ENCODE measurements at places on chromosomes 16 and 17.
A peak's percentile ranks its signal among the peaks of the same experiment; 100 is the strongest.

- DNase-seq = no peak
Observed at GRCh38 chr17:41860254-41860931, 4.8 kb downstream of the KLHL11 start.

- no peak for DNase-seq
Observed at GRCh38 chr16:30070490-30070889, 4.9 kb downstream of the ALDOA start.

- DNase-seq = no peak
Observed at GRCh38 chr16:17780181-17780580, 309.4 kb upstream of the XYLT1 start.

DNA sequence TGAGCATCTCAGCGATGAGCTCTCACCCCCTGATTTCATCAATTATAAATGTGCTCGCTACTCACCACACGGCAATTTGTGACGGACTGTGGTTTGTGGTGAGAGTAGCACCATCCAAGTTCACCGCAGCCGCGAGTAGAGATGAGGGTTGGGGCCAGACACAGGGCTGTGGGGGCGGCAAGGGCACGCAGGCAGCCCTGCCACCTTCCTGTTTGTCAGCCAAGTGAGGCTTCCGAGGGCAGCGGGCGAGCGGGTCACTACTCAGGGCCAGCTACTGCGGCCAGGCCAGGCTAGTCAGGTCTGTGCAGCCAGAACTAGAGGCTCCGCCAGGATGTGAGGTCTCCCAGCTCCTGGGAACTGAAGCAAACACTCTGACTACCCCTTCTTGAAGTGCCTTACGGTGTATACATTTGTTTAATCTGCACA lies 39.6 kb upstream of the MEOX1 start:
- peak; percentile 51 for DNase-seq

- no peak for DNase-seq
Observed at GRCh38 chr17:37662353-37662752, 19.1 kb upstream of the DDX52 start.

GRCh38 chr17:47102914-47103313 lies 86.2 kb downstream of the CDC27 start:
- no peak for DNase-seq

DNA sequence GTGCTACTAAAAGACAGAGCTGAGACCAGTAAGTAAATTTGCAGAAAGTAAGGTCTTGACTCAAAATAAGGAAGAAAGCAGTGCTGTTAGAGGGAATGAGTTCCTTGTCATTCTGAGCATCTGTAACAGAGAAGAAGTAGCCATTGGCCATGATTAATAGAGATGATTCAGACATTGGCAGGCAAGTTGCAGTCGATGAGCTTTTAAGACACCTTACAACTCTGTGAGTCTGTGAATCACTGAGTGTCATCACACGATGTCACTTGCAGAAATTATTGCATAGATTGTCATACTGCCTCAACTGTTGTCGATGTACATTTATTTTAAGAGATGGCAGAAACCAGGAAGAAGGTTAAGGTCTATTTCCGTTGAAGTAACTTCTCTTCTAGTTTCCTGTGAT lies 201.1 kb upstream of the CDH13 start:
- no peak for DNase-seq

- no peak for DNase-seq
Observed at GRCh38 chr17:64634218-64634617, 27.9 kb downstream of the SMURF2 start.

GRCh38 chr17:74999523-74999922 lies 12.1 kb downstream of the CDR2L start:
- DNase-seq = no peak

DNA sequence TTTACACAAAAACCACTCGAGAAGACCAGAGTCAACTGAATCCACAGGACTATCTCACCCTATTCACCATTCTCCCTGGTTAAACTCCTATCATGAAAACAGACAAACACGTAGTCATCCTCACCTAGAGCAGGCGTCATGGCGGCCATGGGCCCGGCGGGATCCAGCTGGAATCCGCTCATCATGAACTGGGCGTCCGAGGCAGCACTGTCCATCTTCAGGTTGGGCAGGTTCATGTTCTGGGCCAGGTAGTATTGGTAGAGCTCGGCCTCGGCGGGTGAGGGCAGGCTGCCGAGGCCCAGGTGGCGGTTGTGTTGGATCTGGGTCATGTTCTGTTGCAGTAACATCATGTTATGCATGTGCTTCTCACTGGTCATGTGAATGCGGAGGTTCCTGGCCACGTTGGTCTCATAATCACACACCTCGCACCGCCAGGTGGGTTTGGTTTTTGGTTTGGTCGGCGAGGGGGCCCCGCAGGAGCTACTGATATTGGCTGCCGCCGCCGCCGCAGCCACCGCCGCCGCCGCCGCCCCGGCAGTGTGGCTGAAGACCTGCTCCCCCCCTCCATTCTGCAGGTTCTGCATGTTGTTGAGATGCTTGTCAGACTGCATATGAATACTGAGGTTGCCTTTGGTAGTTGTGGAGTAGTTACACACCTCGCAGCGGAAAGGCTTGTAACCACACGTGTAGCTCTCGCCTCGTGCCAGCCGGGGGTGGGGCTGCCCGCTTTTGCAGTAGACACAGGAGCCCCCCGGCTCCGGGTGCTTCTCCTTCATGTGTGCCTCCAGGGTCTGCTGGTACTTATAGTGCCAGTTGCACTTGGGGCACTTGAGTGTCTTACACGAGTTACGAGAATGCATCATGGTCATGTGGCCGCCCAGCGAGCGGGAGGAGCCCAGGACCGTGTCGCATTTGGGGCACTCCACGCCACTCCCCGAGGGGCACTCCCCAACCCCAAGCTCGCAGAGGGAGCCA lies 90.3 kb downstream of the ZFHX3 start:
- no peak for DNase-seq

DNA sequence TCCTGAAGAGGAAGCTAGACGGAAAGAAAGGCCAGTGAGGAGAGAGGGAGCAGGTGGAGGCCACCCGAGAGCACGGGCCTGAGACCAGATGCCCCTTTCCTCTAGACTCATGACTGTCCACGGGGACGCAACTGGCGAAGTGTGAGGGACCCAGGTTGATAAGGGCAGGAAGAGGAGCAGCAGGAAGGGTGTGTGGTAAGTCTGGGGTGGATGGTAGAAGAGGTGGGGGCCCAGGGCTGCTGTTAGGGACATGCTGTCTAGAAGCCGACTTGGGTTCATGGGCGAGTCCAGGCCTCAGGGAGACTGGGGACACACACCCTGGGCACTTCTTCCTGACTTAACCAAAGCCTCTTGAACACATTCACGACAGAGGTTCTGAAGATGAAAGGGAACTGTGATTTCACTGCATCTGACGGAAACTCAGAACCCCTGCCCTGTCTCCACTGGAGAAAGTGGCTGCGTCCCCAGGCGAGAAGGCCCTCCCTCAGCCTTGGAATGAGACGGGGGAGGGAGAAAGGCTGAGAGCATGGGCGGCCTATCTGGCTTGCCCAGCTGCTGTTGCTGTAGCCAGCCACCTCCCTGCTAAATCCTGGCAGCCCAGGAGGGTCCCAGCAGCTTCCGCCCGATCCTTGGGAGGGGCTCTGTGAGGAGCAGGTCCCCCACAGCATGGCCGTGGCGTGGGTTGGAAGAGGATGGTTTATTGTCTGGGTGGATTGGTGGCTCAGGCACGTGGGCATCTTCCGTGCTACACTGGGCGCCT lies 6.0 kb downstream of the HIC1 start:
- no peak for DNase-seq

- no peak for DNase-seq
Observed at GRCh38 chr17:75135946-75136345, 4.4 kb upstream of the NT5C start.

- DNase-seq = no peak
Observed at GRCh38 chr17:71703701-71704100, 417.1 kb upstream of the SOX9 start.

DNA sequence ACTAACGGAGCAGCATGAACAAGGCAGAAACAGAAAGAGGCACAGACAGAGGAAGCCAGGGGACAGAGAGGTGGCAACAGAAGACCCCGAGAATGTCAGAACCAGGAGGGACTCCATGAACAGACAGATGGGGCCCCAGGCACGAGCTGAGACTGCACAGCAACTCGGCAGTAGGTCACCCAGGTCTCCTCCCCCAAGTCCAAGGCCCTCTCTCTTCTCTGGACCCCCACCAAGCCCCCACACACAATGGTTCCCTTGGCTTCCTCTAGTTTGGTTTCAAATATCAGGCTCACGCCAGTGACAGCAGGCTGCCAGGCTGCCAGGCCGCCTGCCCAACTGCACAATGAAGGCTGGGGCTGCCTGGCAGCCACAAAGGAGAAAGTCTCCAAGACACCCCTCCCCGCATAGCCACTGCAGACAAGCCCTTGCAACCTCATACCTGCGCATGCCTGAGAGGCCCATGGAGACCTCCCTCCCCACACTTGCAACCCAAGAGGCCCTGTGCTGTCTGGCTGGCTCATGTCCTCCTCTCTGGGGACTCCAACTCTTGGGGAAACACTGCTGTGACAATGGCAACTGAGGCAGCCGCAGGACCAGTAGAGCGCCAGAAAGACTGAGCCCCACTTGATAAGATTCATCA lies 54.8 kb downstream of the PIMREG start:
- no peak for DNase-seq

- no peak for DNase-seq
Observed at GRCh38 chr17:73938706-73939105, 264.8 kb upstream of the RPL38 start.

- peak; percentile 78 for DNase-seq
Observed at GRCh38 chr16:88857728-88858339, 907 bp downstream of the TRAPPC2L start.

- DNase-seq = no peak
Observed at GRCh38 chr16:54397190-54397835, 110.7 kb upstream of the IRX3 start.

DNA sequence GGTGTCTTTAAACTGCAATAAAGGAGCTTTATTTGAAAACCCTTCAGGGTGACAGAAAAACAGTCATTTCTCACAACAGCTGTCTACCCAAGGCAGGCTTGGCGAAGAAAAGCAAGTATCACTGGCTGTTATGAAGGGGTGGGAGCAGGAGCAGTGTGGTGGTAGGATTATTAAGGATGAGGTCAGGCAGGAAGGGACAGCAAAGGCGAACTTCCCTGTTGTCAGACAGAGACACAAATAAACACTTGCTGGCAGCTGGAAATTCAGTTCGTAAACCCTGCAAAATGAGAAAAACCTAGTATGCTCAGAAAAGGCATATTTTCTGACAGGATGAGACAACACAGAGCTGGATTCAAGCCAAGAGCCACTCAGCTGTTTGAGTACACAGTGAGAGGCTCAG lies 416.3 kb upstream of the CDH5 start:
- no peak for DNase-seq

DNA sequence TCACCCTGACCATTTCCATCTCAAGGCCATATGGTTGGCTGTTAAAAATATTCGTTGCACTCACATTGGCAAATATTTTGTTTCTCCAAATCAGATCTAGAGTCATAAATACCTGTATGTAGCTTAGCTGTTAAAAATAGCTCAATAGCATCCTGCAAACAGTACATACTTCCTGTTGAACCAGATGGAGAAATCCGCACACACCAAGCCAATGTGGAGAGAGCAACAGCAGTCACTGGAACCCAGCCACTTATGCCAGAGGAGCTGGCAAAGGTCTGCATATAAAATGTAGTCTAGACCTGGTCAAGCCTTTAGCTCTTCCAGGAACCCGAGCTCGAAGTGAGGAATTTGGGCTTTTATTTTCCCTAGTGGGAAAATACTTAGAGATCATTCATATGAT lies 146.4 kb upstream of the KCNJ16 start:
- DNase-seq = no peak

DNA sequence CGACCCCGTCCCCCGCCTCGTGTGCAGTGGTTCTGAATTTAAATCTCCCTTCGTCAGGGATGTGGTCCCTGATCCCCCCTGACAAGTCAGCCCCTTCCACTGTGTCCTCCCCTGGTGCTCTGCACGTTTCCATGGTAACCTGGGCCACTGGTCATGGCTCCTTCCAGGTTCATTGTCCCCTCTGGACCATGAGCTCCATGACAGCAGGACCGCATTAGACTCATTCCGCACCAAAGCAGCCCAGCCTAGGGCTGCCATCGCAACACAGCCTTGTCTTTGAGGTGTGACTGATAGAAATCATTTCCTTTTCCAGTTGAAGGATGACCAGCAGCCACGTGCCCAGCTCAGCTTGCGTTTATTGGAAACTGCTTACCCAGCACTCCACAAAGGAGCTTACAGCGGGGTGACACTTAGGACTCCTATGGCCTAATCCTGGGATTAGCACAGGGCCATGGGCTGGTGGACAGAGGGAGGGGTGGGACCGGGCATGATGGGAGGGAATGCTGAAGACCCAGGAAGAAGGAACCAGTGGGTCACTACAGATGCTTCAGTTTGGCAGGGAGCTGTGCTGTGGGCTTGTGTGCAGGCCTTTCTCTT lies 7.6 kb downstream of the RCVRN start:
- no peak for DNase-seq

- DNase-seq = no peak
Observed at GRCh38 chr17:9095390-9095789, 74.1 kb downstream of the NTN1 start.

All from CD4-positive, alpha-beta T cell treated with Interleukin-4 for 1 hour (primary cell).